ENCODE measurements at places on chromosomes 13 and 19.

DNA sequence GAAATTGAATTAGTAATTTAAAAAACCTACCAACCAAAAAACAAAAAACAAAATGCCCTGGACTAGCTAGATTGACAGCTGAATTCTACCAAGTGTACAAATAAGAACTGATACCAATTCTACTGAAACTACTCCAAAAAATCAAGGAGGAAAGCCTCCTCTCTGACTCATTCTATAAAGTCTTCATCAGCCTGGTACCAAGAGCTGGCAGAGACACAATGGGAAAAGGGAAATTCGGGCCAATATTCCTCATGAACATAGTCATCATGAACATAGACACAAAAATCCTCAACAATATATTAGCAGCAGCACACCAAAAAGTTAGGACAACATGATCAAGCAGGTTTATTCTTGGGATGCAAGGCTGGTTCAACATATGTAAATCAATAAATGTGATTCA, 2667.7 kb upstream of the PCDH20 start:
- H3K36me3 ChIP-seq, result no peaks in the 10 kb centered on the region
- H3K27me3 ChIP-seq, result no peaks in the 10 kb centered on the region
- no peaks in the 10 kb centered on the region for H3K4me1 ChIP-seq
- H3K4me3 ChIP-seq, result no peak overlapping the region

- H3K36me3 ChIP-seq, result no peaks in the 10 kb centered on the region
- H3K4me1 ChIP-seq, result peaks cover 6% of the 10 kb centered on the region
- H3K27me3 ChIP-seq, result no peaks in the 10 kb centered on the region
- no peak overlapping the region for H3K27ac ChIP-seq
These were observed 63.9 kb downstream of the LATS2 start for GRCh38 chr13:20997301-20998161.

DNA sequence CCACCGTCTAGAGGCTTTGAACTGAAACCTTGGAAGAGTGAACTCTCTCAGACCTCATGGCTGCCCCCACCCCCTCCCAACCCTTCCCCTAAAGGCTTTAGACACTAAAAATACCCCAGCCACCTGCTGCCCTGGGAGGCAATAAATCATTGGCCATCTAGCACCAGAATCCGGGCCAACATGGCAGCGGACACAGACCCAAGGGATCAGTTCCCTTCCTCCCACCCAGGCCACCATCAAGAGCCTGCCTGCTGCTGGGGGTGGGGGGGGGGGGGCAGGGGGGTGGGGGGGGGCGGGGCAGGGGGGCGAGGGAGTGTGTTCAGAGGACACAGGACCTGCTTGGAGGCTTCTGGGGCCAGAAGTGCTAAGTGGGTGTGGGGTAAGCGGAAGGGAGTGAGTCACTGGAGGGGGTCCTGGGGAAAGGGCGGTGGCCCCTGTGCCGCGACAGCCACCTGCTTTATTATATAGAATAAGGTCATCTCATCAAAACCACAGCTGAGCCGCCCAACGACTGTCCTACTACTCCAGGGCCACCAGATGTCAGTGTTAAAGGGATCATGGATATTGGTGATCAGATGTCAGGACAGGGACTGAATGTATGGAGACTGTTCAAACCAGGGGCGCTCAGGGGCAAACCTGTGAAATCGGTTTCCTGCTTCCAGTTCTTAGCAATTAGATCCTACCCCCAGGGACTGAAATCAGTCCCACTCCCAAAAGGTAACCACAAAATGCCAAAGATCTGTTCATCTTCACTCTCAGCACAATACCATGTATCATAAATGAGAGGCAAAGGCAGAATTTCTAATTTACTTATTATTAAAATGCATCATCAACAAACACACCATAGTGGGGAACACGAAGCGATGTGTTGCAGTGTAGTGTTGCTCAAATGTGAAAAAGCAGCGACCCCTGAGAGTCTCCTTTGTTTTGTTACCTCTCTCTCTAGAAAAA, 24.3 kb downstream of the ARL11 start:
- H3K4me1 ChIP-seq, result no peaks in the 10 kb centered on the region
- no peaks in the 10 kb centered on the region for H3K36me3 ChIP-seq
- no peak overlapping the region for H3K27ac ChIP-seq
- H3K4me3 ChIP-seq, result no peak overlapping the region

DNA sequence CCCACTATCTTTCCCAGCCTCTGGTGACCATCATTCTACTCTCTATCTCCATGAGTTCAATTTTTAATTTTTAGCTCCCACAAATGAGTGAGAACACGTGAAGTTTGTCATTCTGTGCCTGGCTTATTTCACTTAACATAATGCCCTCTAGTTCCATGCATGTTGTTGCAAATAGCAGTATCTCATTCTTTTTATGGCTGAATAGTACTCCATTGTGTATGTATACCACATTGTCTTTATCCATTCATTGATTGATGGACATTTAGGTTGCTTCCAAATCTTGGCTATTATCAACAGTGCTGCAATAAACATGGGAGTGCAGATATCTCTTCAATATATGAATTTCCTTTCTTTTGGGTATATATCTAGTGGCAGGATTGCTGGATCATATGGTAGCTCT, 22.9 kb upstream of the ZFP82 start:
- H3K27ac ChIP-seq, result no peak overlapping the region
- DNase-seq, result no peak
- no peaks in the 10 kb centered on the region for H3K27me3 ChIP-seq
- no peaks in the 10 kb centered on the region for H3K4me1 ChIP-seq

GRCh38 chr13:45295536-45295935, 45.4 kb downstream of the TPT1 start:
- H3K36me3 ChIP-seq, result no peaks in the 10 kb centered on the region
- no peak for DNase-seq
- no peaks in the 10 kb centered on the region for H3K27me3 ChIP-seq
- H3K4me1 ChIP-seq, result no peaks in the 10 kb centered on the region
- H3K4me3 ChIP-seq, result no peak overlapping the region
- H3K27ac ChIP-seq, result no peak overlapping the region

- no peak overlapping the region for H3K4me3 ChIP-seq
- no peaks in the 10 kb centered on the region for H3K27me3 ChIP-seq
- H3K4me1 ChIP-seq, result no peaks in the 10 kb centered on the region
- DNase-seq, result no peak
- no peak overlapping the region for H3K27ac ChIP-seq
- H3K36me3 ChIP-seq, result no peaks in the 10 kb centered on the region
These were observed 1442.6 kb downstream of the SLITRK5 start for GRCh38 chr13:89113744-89114143.

DNA sequence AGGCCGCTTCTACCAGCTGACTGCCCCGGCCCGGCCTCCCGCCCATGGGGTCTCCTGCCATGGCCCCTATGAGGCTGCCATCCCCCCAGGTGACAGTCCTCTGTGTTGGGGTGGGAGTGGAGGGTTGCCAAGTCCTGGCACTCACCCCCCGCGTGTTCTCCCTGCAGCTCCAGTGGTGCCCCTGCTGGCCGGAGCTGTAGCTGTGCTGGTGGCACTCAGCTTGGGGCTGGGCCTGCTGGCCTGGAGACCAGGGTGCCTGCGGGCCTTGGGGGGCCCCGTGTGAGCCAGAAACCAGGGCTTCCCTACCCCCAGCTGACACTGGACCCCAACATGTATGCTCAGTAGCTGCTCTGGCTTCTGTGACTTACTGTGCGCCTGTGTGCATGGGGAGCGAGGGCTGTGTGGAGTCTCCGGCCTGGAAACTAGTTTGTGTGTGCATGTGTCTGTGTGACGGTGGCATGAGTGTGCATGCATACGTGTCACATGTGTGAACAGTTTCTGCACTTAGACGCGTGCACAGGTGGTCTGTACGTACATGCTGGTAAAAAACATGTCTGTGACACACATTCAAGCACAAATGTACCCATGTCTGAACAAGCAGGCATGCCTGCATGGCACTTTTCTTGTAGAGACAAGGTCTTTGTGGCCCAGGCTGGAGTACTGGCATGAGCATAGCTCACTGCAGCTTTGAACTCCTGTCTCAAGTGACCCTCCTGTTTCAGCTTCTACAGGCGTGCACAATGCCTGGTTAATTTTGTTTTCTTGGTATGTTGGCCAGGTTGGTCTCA, 4.9 kb downstream of the ACP4 start:
- no peak overlapping the region for H3K27ac ChIP-seq
- H3K4me3 ChIP-seq, result no peak overlapping the region
- no peaks in the 10 kb centered on the region for H3K27me3 ChIP-seq
- peaks cover 37% of the 10 kb centered on the region for H3K36me3 ChIP-seq
- no peak for DNase-seq

GRCh38 chr19:49326165-49326704, 1.2 kb upstream of the SLC6A16 start:
- H3K4me1 ChIP-seq, result no peaks in the 10 kb centered on the region
- H3K27ac ChIP-seq, result no peak overlapping the region
- H3K36me3 ChIP-seq, result peaks cover 5% of the 10 kb centered on the region
- H3K4me3 ChIP-seq, result no peak overlapping the region

DNA sequence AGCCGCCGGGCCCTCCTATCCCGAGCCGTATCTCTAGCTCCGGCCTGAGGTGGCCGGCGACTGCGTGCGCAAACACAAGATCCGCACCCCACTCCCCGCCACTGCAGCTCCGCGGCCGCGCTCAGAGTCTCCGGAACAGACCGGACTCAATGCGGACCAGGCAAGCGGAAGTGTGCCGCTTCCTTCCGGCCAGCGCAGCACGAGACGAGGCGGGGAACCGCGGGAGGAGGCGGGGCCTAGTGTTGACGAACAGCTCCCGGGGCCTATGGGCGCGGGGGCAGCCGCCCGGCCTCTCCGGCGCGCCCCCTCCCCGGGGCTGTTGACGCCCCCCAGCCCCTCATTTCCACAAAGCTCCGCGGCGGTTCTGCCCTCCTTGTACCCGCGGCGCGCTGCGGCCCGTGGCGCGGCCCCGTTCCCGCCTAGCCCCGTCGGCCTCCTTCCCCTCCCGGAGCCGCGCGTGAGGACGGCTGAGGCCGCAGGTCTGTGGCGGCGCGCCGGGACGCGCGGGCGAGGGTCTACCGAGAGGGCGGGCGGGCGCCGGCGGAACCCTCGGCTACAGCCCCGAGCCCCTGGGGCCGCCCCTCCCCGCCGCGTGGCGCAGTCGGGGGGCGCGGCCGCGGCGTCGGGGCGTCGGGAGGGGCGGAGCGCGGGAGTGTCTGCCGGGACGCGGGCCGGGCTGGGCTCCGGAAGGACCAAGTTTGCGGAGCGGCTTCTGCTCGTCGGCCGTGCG, at the start of gene DPY19L3:
DPY19L3 (plus strand) TSS at position 340 of the 730 bp plus-strand sequence. CDS start 2,484 bp downstream, outside the sequence.
- H3K36me3 ChIP-seq, result no peaks in the 10 kb centered on the region
- no peaks in the 10 kb centered on the region for H3K27me3 ChIP-seq
- peaks cover 14% of the 10 kb centered on the region for H3K4me1 ChIP-seq
- H3K27ac ChIP-seq, result peak within 1 kb of the TSS; percentile 99

DNA sequence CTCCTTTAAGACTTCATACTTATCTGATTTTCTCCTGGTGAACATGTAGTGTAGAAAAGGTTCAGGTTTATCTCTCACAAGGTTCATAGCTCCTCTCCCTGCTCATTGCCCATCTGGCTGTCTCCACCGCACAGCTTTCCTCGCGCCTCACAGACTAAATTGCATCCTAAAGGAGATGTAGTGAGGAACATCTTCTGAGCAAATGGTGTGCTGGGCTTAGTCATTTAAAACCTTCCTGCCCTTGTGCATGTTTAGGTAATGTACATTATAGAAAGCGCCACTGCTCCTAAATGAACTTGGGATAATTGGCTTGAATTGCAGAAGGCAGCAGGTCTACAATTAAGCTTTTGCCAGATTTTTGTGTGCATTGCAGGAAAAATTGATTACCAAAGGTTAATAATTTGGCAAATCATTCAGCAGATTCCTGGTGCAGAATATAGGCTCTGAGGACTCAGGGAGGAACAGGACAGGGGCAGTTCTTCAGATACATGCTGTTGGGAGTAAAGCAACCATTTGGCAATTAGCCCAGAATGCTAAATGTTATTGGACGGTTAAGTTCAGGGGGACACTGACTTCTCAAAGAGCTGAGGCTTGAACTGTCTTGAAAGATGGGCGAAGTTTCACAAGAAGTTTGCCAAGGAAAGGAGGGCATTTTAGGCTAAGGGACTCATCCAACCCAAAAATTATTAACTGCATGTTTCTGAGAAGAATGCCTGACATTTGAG, 108.4 kb upstream of the CLDN10 start:
- DNase-seq, result no peak
- no peak overlapping the region for H3K4me3 ChIP-seq
- no peaks in the 10 kb centered on the region for H3K4me1 ChIP-seq

GRCh38 chr19:31438401-31439269, 89.4 kb upstream of the TSHZ3 start:
- no peak overlapping the region for H3K27ac ChIP-seq
- no peaks in the 10 kb centered on the region for H3K4me1 ChIP-seq
- no peak for DNase-seq
- H3K27me3 ChIP-seq, result no peaks in the 10 kb centered on the region
- no peaks in the 10 kb centered on the region for H3K36me3 ChIP-seq

DNA sequence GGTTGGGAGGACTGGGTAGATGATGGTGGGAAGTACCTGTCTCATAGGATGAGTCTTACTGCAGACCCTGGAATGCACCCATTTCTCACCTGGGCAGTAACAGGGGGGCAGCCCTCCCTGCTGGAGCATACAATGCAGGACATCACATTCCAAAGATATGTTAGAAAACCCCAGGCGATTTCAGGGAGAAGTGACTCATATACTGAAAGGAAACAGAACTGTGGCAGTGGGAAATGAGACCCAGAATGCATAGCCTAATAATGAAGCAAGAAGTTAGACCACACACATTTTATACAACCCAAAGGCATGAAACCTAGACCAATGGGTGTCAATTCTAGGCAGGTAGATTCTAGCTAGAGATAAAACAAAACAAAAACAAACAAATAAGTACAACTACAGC, 402.7 kb downstream of the IRS2 start:
- no peak overlapping the region for H3K4me3 ChIP-seq
- no peak for DNase-seq
- no peak overlapping the region for H3K27ac ChIP-seq
- H3K36me3 ChIP-seq, result no peaks in the 10 kb centered on the region

DNA sequence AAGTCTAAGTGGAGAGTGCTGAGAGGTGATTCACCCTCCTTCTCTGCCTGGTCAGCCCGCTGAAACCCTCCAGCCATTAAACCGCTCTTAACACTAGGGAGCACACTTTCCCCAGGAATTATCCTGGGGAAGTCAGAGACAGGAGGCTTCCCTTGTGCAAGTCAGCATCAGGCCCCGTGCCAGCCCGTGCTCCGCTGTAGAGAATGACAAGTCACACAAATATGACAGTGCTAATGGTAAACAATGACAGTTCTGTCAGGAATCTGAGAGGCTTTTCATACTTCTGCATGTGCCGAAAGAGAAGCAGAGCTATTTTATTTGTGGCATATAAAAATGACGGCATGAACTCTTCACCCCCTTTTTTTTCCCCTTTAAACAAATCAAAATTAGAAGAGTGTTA, 816.9 kb upstream of the SLC10A2 start:
- peaks cover 7% of the 10 kb centered on the region for H3K4me1 ChIP-seq
- DNase-seq, result peak; percentile 74
- H3K36me3 ChIP-seq, result no peaks in the 10 kb centered on the region
- no peak overlapping the region for H3K4me3 ChIP-seq
- no peak overlapping the region for H3K27ac ChIP-seq

DNA sequence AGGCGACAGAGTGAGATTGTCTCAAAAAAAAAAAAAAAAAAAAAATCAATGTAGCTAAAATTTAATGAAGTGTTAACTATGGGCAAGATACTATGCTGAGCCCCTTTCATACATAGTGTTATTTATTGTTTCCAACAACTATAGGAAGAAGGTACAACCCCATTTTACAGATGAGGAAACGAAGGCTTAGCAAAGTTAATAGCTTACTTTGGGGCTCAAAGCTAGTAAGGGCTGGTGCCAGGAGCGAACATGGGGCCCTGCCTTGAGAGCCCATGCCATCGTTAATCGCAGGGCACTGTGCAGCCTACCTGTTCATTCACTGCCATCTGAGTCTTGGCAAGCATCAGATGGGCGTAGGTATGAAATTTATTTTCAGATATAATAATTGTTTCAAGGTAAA, 1.9 kb upstream of the FRY start:
- H3K36me3 ChIP-seq, result no peaks in the 10 kb centered on the region
- no peak for DNase-seq
- H3K27me3 ChIP-seq, result no peaks in the 10 kb centered on the region
